Cardiac septum (tissue), 1 donor: ENCODE measurements at places on chromosomes 12 and 14. TPM values are rescaled to one million over a fixed set of nuclear protein-coding genes. Genes with fewer than 3 reads are reported as not detected.

Gene FOXA1
- not detected for total RNA-seq

Gene HOXC11
- not detected for total RNA-seq

Gene SSPN
- 118 TPM for total RNA-seq

Gene AMN
- total RNA-seq: not detected

Gene CMKLR1
- total RNA-seq: 21.0 TPM

Gene FAM234B
- 1.6 TPM for total RNA-seq

- no peak for DNase-seq
Measured at GRCh38 chr12:109927622-109928021, 27.5 kb downstream of the TCHP start.

- DNase-seq: no peak
Measured at GRCh38 chr12:77060136-77060882, 5.1 kb downstream of the E2F7 start.

DNA sequence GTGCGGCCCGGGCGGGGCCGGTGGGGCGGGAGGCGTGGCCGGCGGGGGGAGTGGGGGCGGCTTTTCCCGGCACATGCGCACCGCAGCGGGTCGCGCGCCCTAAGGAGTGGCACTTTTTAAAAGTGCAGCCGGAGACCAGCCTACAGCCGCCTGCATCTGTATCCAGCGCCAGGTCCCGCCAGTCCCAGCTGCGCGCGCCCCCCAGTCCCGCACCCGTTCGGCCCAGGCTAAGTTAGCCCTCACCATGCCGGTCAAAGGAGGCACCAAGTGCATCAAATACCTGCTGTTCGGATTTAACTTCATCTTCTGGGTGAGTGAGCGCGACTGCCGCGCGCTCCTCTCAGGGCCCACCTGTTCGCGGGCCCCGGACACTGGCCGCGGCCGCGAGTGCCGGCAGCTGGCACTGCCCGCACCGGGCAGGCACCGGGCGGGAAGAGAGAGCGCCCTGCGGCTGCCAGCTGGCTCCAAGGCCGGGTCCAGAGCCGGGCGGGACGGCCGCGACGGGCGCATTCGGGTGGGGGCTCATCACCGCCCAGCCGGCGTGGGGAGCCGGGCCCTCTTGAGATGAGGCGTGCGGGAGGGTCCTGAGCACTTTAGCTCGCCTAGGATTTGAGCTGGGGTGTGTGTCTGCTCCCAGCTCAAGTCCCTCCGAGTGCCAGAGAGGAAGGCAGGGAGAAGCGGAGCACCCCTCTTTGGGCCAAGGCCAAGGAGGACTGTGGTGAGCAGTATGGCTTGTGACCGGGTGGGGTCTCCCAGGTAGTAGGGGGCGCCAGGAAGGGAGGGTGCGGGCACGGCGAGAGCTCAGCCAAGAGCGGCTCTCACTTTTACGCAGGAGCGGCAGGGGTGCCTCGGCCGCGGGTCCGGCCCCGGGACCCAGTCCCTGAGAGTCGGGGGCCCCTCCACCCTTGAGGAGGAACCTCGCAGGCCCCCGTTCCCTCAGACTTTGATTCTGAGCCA is at the start of gene CD9:
TSS of gene CD9 (plus strand) at position 145 of the 957 bp plus-strand sequence. CDS start at position 245, 100 bp downstream.
- no peak for DNase-seq

DNA sequence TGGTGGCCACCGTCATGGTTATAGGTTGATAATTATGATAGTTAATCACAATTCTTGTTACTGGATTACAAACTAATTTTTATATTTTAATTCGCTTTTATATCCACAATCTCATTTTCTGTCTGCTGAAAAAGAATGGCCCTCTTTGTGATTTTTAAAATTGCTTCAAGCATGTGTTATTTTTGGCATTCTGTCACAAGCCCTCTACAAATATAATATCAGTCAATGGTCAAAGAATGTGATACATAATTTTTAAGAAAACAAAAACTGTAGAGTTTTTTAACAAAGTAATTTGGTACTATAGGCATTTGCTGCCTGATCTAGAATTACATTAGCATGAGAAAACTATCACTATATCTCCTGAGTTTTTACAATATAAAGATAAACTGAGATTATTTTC is 352.0 kb upstream of the TMTC1 start:
- DNase-seq: no peak

GRCh38 chr12:91703491-91704283 is 442.0 kb downstream of the BTG1 start:
- no peak for DNase-seq

GRCh38 chr12:3251691-3252090 is 174.5 kb downstream of the TSPAN9 start:
- no peak for DNase-seq
